ENCODE measurements at places on chromosomes 2 and 18.
A peak's percentile ranks its signal among the peaks of the same experiment; 100 is the strongest.

- no peak for DNase-seq
Measured at GRCh38 chr2:20431772-20432171, 15.1 kb upstream of the RHOB start.

GRCh38 chr18:22211657-22212056 lies 42.3 kb downstream of the GATA6 start:
- DNase-seq: no peak

DNA sequence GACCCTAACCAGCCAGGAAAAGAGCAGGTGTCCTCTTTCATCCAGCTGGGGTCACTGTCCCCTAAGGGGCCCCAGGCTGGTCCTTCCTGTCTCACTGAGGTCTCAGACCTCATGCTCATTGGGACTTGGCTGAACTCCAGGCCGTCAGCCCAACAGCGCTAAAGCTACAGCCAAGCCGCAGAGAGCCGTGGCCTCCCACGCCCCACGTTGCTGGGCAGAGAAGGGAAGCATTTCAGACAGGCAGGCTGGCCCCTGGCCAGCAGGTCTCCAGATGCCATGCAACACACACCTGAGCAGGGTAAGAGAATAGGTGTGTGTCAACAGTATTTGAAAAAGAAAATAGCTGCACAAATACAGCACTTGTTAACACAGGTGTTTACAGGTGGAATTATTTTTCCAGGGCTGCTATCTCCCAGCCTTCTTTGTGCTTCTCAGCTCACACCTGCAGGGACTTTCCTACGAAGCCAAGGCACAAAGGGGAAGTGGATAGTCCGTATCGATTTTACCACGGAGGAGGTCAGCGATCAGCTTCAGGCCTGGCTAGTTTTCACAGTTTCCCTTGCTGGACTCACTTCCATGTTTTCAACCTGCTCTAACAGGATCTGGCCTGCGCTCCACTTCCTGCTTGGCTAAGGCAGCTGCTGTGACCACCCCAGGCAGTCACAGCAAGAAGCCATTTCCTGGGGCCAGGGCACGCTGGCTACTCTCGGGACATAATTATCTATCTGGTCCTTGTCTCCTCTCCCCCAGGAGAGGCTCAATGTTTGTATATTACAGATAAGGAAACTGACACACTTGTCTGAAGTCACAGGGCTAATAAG lies 156.1 kb upstream of the ID2 start:
- DNase-seq: no peak

GRCh38 chr2:28624436-28624792 lies 127.2 kb upstream of the PPP1CB start:
- DNase-seq: no peak

GRCh38 chr2:75545387-75545786 lies 15.4 kb downstream of the EVA1A start:
- no peak for DNase-seq

DNA sequence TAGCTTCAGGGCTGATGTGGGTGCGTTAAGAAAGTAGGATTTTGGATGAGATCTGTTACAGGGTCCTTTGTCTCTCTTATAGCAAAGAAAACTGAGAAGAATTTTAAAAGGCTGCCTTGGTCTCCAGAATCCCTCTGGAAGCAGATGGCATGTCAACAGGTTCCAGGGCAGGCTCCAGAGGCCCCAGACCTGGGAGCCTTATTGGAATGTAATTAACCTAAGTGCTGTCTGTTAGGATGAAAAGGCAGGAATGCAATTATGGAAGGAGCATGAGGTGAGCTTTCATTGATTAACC lies 97.2 kb upstream of the PKDCC start:
- no peak for DNase-seq

- no peak for DNase-seq
Measured at GRCh38 chr2:47195148-47195547, 40.0 kb upstream of the STPG4 start.

DNA sequence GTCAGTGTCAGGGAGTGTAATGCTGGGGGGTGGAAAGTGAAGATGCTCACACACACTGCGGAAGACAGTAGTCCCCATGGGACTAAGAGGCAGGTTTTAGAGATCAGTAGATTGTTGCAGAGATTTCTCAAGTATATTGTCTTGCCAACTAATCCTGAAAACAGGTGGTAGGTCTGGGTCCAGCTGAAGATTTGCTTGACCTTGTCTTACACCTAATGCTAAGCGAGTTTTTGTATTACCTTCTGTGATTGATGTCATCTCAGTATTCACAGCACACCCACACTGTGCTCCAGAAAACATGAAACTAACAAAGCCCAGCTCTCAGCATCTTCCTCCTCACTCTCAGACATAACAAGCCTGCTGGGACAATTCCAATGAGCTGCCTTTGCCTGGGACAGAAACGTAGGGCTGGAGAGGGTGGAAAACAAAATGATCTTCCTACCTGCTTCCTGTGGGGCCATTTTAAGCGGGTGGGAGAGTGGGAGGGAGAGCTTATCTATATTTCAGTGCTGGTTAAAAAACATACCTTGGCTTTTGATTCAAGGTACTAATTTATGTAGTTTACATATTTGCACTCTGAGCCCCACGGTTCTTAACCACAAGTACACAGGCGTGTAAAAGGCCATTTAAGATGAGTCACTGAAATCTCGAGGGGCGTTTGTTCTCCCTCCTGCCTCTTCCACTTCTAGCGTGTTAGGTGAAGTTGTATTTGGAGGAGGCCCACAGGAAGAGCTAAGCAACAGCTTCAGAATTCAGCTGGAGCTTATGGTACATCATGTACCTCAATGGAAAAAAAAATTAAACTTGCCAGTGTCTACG lies 23.1 kb upstream of the RBMS1 start:
- DNase-seq: no peak

DNA sequence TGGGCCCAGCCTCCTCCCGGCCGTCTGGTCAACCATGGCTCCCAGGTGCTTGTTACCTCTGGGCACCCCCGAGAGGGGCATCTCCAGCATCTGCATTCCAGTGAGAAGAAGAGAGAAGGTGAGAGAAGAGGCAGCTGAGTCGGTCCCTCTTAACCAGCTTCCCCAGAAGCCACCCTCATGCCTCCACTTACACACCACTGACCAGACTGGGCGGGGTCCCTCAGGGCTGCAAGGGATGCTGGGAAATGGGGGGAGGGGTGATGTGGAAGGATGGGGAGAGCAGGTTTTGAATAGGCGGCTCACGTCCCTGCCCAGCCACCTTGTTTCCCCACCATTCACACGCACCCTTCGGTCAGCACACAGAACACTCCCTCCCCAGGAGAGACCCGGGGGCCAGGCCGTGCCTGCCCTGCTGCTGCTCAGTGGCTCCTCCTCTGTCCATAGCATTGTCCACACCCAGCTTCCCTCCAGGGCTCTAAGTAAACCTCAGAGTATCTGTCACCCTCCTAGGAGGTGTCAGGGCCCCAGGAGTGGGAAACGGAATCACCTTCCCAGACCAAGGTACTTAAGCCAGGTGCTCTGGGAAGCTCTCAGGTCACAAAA lies 34.7 kb downstream of the GBX2 start:
- no peak for DNase-seq

GRCh38 chr18:67410075-67411070 lies 106.1 kb downstream of the DSEL start:
- no peak for DNase-seq

DNA sequence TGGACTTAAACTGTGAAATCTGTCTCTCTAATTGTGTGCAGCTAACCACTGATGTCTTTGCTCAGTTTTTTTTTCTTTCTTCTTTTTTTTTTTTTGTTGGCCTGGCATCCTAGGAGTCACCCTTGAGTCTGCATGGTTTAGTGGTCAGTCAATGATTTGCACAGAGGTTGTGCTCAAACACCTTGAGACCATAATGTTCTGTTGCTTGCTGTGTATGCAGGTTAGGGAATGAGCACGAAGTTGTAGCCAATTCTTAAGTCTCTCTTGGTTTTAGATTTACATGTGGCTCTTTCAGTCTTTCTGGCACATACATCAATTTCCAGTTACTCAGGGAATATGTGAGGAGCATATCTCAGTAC lies 16.7 kb downstream of the PLB1 start:
- DNase-seq: no peak

DNA sequence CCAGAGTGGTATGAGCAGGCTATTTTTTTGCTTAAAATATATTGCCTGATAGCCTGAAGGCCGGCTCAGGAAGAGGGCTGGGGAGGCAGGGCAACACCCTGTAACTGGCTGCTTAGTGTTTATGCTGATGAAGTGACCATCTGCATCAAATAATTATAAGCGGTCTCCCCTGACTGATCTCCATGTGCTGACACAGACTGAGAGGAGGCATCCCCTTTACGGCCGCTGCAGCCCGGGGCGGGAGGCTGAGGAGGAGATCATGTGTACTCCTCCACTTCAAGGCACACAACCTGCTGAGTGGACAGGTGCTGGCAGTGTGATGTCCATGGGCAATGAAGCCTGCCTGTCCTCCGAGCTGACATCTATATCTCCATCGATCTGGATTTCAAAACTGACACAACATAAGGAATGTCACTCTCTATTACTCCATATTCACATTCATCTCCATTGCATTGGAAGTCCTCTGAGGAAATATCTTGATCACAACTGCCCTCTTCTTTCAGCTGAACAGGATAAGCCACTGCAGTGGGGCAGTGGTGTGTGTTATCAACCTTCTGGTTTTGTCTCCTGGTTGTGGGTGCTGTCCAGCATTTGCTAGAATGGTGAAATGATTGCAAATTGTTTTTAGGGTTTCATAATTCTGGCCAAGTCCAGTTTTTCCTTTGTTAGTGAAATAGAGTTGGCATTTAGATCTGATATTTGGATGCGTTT lies 143.5 kb downstream of the AQP4 start:
- DNase-seq: no peak

GRCh38 chr2:205696331-205696926 lies 14.1 kb downstream of the NRP2 start:
- DNase-seq: no peak

- no peak for DNase-seq
Measured at GRCh38 chr2:33034784-33035183, 88.0 kb downstream of the LTBP1 start.

DNA sequence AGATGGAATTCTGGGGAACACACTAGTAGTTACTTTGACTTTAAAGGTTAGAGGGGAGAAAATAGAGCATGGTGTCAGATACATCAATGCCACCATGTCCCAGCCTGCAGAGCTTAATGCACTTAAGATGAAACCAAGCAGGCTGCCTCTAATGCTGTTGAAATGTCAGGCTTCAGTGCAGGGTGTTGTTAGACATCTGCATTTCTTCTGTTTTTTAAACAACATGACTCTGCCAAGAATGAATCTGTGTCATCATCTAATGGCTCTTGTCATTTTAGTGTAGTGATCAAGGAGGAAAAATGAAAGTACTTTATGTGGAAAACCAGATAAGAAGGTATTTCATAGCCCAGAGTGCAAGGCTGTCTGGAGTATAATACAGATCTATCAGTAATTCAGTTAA lies 29.9 kb downstream of the LYPD1 start:
- DNase-seq: no peak

DNA sequence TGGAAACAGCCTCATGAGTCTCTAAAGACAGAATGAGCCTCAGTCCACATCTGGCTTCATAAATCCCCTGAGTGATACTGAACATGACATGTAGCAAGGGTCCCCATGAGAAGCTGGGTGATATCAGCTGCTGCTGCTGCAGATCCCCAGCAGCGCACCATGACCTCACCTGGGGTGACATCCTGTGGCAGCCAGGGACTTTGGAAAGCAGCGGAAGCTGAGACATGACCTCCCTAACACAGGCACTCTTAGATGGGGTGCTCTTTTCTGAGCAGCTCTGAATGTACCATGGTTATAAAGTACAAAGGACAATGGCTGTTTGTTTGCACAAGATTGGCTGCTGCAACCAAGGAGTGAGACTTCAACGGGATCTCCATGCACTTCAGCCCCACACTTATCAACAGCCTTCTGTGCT lies 74.7 kb upstream of the TMEM200C start:
- no peak for DNase-seq

- no peak for DNase-seq
Measured at GRCh38 chr2:54081574-54081973, 33.8 kb upstream of the ACYP2 start.

- DNase-seq: no peak
Measured at GRCh38 chr2:233210843-233211547, 40.5 kb upstream of the ATG16L1 start.

DNA sequence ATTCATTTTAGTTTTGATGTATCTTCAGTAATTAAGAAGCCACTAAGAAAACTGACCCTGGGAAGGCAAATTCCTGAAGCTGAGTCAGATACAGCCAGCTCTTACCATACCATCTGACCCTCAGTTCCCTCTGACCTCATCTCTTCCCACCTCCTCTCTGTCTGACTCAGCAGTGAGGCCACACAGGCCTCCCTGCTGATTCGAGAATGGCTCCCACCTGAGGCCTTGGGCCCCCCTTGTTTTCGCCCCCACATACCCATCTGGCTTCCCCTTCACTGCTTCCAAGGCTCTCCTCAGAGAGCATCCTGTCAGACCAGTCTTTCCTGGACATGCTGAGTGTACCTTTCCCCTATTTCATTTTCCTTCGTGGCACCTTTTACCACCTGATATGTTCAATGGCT lies 71.0 kb upstream of the CYP1B1 start:
- DNase-seq: peak; percentile 6

DNA sequence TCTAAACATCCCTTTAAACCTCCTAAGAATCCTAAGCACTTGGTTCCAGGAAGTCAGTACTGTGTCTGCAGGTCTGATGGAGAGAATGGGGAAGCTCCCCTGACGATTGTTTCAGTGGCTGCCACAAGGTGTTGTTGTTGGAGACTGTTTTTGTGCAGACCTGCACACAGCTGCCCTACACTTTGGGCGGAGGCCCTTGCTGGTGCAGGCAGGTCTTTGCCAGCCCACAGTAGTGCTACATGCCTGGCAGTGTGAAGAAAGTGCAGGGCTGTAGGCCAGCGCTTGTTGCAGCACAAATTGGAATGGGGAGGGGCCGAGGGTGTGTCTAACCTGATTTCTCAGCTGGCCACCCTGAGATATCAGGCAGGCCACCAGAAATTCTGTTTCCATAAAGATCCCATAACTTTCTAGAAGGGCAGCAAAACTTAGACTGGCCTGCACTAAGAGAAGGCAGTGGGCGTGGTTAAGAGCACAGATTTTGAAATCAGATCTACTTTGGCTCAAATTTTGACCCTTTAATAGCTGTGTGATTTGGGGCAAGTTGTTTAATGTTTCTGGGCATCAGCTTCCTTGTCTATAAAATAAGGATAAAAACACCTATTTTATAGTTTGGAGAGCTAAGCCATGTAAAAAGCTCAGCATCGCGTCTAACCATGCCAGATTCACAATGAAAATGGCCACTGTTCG lies 83.7 kb upstream of the SLC1A4 start:
- no peak for DNase-seq

All from CD4-positive, alpha-beta T cell treated with Interferon alpha-2 for 1 hour (primary cell).